Foreskin melanocyte (primary cell): ENCODE measurements at places on chromosomes 2 and 18.

DNA sequence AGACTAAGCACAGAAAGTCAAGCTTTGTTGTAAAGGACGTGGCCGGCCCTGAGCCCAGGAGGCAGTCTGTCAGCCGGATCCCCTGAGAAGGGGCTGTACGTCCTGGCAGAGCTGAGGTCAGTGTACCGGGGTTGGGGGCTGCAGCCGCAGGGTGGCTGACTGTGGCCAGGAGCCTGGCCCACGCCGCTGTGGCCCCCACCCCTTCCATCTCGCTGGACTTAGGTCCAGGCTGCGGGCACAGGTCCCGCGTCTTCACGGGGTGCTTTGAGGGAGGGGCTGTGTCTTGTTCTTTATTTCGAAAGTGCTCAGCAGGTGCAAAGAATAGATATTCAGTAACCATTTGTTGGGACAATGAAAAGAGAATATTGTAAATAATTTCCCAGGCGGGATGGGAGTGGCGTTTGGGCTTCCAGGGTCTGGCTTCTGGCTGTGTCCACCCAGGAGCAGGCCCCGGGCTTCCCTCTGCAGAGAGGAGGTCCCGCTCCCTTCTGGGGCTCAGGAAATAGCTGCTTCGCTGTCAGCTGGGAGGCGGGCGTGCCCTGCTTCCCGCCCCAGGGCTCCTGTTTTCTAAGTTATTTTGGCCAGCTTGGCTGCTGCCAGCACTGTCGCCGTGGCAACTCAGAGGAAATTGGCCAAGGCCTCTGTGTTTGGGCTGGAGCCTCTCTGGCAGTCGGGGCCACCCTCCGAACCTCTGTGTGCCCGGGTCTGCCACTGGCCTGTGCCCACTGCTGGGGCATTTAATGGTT lies 7.4 kb downstream of the NFATC1 start:
- no peak for DNase-seq

GRCh38 chr18:49486606-49486952 lies 455 bp downstream of the C18orf32 start:
- DNase-seq, result no peak

DNA sequence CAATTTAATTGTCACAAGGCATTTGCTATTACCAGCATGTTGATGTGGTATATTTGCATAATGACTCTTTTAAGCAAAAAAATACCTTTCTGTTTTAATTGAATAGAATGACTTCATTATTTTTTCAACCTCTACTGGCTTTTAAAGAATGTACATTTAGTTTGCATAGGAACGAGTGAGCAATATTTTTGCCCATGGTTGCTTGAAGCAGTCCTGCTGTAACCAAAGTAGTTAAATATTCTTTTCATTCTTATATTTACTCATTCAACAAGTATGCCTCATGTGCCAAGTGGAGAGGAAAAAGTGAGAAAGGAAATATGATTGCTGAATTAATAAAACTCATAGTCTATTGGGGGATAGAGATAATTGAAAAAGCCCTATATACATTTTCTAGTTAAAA lies 184.7 kb downstream of the DSEL start:
- no peak for DNase-seq

GRCh38 chr2:72255540-72255939 lies 107.9 kb upstream of the CYP26B1 start:
- DNase-seq, result no peak

DNA sequence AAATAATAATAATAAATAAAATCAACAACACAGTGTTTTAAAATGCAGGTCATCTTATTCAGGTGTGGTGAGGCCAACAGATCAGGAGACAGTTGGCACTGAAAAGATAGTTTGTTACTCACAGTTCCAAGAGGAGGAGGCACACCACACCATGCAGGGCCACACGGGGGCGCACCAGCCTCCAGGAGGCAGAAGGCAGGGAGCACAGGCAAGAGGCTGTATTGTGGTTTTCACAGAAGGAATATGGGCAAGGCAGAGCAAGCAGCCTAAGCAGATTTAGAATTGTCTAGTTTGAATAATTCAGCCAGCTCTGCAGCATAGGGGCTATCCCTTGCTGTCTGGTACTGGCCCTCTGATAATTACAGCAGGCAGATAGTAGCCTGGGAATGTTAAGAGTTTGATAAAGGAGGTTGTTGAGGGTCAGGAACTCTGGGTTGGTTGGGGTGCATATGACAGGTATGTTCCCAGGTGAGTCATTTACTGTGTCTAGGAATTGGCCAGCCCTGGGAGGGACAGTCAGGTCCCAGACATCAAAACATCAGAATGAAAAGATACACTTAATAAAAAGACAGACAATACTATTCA lies 31.3 kb downstream of the KIAA2012 start:
- DNase-seq, result peak; percentile 40

DNA sequence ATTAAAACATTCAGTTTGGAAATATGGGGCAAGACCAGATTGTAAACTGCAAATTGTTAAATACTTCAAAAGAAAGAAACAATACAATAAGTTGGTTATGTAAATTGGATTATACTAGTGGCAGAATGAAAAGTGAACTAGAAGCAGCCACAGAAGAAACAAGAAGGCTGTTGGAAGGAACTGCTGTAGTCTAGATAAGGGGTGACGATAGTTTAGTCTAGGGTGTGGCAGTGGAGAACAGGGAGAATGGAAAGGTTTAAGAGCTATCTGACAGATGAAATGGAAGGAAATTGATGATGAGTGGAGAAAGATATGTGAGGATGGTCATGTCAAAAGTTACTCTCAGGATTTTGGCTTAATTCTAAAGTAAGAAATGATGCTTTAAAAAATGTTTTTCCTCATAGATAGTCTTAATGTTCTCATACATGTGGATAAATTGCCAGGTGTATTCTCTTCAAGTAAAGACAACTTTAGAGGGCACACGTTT lies 179.7 kb downstream of the GPD2 start:
- DNase-seq, result no peak

DNA sequence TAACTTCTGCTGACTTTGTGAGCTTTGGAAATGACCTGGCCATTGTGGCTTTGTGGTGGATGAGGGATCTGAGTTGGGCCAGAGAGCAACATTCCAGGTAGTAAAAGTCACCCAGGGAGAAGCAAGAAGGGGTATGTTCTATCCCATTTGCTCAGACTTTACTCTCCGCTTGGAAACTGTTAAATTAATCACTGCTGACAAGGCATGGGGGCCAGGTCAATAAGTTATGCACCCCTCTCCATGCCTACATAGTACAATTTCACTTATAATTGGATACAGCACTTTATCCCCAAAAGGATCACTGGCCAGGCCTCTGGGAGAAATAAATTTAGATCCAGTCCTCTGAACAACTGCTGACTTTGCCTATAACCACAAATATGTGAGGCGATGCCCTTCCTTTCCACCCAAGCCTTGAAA lies 92.1 kb downstream of the RPRM start:
- no peak for DNase-seq

DNA sequence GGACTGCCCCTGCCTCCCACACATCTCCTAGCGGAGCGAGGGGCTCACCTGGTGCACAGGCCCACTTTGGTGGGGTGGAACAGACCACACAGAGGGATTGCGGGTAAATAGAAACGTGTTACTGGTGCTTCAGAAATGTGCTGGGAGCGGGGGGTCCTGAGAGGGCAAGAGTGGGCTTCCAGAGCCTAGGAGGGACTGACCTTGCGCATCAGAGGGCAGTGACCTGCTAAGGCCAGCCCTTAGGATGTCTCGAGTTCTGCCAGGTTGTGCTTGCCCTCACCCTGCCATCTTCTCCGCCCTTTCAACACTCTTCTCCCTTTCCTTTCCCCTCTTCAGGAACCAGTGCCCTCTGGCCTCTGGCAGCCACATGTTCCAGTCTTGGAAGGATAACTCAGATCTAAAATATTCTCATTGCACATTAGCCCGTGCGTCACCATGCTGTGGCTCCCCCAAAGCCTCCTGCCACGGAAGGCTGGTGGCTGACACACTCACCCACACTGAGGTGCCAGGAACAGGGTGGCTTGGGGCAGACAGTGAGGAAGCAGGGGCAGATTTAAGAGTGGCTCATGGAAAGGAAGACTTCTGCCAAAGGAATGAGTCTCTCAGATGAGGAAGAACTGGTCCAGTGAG lies 89.6 kb downstream of the MCFD2 start:
- DNase-seq, result no peak

- no peak for DNase-seq
Observed at GRCh38 chr2:179765666-179766065, 95.7 kb downstream of the ZNF385B start.

DNA sequence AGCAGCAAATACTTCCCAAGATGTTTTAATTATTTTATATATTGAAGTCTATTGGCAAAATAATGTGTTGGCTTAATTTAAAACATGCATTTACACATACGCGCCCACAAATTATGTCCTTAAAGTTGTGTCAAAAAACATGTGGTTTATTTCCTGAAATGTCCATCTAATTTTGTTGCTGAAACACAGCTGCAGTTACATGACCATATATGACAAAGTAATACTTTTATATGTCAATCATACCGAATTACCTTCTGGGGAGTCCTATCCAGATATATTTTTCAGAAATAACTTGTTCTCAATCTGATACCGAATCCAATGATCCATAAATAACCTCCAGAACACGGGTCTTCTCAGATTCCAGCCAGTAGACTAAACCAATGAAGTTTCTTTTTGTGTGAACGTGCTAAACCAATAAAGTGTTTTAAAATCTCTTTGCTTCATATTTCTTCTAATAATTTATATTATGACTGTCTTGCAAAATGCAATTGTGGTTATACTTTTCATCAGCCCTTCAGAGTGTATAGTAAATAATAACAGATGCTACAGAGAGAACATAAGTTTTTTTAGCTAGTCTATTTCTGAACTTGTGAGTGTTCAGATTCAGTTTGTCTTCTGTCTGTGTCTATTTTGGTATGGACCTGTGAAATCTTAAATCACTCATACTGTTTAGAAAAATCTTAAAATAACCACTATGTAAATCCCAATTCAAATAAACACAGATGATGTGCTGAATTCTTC lies 2.4 kb downstream of the SCG2 start:
- DNase-seq, result no peak

- DNase-seq, result no peak
Observed at GRCh38 chr18:7459851-7460770, 107.0 kb upstream of the PTPRM start.

DNA sequence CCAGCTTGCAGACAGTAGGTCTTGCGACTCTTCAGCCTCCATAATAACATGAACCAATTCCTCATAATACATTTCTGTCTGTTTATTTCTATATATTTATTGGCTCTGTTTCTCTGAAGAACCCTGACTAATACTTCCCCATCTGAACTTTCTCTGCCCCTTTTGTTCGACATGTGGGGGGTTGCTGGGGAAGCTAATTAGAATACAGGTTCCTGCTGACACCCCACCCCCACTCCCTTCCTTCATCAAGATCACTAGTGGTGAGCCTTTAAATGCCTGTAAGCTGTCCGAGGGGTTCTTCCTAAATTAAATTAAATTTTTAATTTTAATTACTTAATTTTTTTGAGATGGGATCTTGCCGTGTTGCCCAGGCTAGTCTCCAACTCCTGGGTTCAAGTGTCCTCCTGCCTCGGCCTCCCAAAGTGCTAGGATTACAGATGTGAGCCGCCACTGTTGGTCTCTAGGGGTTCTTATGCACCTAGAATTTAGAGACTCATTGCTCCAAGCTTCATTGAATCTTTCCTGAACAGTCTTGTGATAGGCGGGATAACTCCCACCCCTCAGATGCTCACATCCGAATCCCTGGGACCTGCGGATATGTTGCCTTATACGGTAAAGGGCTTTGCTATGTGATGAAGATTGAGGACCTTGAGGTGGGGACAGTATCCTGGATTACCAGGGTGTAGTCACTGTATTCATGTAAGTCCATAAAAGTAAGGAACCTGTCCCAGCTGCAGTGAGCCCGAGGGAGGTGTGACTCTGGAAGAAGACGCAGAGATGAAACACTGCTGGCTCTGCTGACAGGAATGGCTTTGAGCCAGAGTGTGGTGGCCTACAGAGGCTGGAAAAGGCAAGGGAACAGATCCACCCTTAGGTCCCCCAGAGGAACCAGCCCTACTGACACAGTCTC lies 26.2 kb downstream of the HPCAL1 start:
- DNase-seq, result no peak

GRCh38 chr2:186771850-186772463 lies 77.0 kb downstream of the ZSWIM2 start:
- no peak for DNase-seq

- DNase-seq, result no peak
Observed at GRCh38 chr2:71552356-71552755, 99.0 kb downstream of the DYSF start.

GRCh38 chr2:239711911-239712570 lies 311.2 kb upstream of the HDAC4 start:
- DNase-seq, result no peak

DNA sequence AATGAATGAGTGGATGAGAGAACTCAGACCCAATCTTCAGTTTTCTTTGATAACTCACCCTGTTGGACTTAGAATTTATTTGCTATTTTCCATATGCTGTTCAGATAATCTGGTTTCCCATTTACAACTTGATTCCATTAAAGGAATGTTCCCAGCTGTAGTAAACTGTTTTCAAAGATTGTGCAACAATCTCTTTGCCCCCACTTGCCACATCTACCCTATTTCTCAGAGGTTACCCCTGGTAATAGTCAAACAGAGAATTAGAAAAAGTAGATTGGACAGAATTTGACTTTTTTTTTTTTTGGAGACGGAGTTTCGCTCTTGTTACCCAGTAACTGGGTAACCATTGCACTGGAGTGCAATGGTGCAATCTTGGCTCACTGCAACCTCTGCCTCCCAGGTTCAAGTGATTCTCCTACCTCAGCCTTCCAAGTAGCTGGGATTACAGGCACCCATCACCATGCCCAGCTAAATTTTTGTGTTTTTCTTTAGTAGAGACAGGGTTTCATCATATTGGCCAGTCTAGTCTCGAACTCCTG lies 93.4 kb upstream of the SIX2 start:
- DNase-seq, result no peak
